Brain (organoid and tissue), 16 donors: ENCODE measurements at places on chromosomes 4 and X. TPM values are rescaled to one million over a fixed set of nuclear protein-coding genes. Genes with fewer than 3 reads are reported as not detected.

GRCh38 chrX:150364347-150365050 is 1.4 kb downstream of the MAMLD1 start:
- DNase-seq = peak; percentile 32

- peak; percentile 49 for DNase-seq
Observed at GRCh38 chrX:40423299-40423698, 157.5 kb upstream of the ATP6AP2 start.

- no peak for DNase-seq
Observed at GRCh38 chrX:20727447-20727846, 460.7 kb upstream of the RPS6KA3 start.

DNA sequence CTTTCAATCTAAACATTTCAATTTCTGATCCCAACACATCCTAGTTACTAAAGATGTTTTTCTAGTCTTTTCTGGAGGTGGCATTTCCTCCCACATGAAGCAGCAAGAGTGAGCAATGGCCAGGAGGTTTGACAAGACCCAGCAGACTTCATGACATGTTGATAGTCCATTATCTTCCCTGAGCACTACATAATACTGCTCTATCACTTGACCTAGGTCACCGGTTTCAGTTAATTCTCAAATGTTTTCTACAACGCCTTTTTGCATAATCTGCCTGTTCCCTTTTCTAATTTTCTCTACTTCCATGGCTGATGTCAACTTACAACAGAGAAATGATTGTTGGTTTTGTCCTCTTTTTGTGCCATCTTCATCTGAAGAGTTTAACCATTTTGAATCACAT is 62.0 kb upstream of the GPRIN3 start:
- DNase-seq = no peak

- peak; percentile 76 for DNase-seq
Observed at GRCh38 chr4:168917138-168917779, 92.8 kb downstream of the CBR4 start.

- DNase-seq = peak; percentile 33
Observed at GRCh38 chr4:139027776-139028175, 12.2 kb downstream of the NOCT start.

DNA sequence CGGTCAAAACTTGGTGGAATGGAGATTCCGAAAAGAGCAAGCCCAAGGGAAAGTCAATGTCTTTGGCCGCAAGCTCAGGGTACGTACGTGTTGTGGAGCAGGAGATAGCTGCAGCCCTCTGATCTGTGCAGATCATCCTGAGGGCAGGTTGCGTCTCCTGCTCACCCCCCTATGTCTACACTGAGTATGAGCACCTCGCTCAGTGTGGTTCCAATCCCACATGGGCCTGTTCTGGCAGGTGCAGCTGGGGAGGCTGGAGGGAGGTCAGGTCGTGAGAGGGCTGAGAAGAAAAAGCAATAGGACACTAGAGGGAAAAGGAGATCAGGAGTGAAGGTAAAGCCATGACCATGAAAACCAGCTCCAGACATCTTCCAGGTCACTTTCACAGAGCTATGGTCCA is 142.1 kb downstream of the DCTD start:
- no peak for DNase-seq

DNA sequence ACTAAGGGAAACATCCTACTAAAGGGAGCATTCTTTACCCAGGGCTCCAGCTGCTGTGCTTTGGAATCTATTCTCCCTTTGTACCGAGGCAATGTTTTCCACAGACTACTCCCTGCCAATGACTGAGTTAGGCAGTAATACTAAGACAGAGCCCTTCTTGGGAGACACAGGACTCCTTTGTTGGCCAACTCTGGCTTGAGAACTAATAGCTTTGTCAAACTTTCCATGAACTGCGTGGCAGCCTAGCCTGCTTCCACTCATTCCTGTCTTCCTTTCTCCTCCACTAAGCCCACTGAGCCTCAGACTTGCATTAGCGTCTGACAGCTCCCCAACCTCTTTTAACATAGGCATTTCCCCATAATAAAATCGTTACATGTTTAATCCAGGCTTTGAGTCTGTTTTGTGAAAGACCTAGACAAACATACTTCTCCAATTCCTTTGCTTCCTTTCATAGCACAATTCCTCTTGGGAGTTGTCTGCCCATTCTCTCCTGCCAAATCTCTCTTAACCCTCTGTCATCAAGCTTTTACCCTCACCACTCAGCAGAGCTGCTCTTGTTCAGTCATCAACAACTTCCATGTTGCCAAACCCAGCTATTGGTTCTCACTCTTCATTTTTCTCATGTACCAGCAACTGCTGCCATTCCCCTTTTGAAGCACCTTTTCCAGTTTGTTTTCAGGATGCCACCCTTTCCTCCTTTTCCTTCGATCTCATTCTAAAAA is 300.3 kb upstream of the IGFBP7 start:
- DNase-seq = peak; percentile 52

- DNase-seq = peak; percentile 76
Observed at GRCh38 chrX:118824173-118824730, 628 bp downstream of the ZCCHC12 start.

GRCh38 chr4:41994461-41994985 is 4.2 kb downstream of the SLC30A9 start:
- DNase-seq = no peak

- DNase-seq = no peak
Observed at GRCh38 chr4:173273941-173274340, 60.2 kb downstream of the HMGB2 start.

GRCh38 chr4:36046026-36046425 is 198.3 kb downstream of the ARAP2 start:
- no peak for DNase-seq

DNA sequence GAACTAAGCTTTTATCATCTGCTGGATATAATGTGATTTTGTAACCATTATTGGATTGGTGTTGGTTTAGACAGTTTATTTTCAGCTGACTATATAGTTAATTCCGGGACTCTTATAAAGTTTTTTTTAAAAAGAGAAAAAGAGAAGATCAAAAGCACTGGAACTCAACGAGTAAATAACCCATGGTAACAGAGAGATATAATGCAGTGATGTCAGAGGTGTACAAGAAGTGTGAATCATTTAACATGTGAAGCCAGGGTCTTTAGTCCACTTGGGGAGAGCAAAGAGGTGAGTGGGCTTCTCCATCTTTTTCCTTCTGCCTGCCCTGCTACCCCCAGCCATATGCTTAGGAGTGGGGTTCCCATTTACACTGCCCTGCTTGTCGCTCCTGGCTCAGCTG is 3.2 kb downstream of the TMEM165 start:
- DNase-seq = no peak

DNA sequence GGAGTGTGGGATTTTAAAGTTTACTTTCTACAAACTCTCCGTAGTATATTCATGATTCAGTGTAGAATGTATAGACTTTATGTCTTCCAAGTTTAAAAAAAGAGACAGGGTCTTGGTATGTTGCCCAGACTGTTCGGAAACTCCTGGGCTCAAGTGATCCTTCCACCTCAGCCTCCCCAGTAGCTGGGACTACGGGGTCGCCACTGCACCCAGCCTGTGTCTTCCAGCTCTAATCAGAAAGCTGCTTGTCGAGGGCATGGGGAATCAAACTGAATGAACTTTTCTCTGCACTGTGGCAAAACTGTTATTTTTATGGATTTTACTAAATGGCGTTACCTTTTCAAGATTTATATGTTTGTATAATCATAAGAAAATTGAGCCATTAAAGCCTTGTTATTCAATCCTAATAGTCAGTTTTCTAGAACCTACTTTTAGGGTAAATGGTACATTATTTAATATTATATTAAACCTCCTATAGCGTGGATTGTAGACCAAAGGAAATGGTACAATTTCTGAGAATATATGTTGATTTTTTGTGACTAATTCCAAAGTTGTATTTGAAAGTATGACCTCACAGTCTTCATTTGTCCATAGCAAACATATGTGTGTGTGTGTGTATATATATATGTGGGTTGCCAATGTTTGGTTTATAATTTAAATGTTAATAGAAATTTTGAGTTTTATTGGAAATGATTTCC is 1.1 kb downstream of the BLOC1S4 start:
- no peak for DNase-seq

- no peak for DNase-seq
Observed at GRCh38 chr4:68180849-68181526, 51.3 kb upstream of the TMPRSS11F start.

Gene NAP1L3
- polyA plus RNA-seq = 19.1 TPM

Gene FAM193A
- 21.6 TPM for polyA plus RNA-seq

Gene MID2
- 1.6 TPM for polyA plus RNA-seq

Gene DMRTC1B
- 10.4 TPM for polyA plus RNA-seq

Gene HPGD
- polyA plus RNA-seq = 0.61 TPM

Gene TLL1
- polyA plus RNA-seq = 0.29 TPM

Gene CORIN
- polyA plus RNA-seq = not detected

Gene ADGRG2
- 0.07 TPM for polyA plus RNA-seq

Gene MSX1
- 4.8 TPM for polyA plus RNA-seq

Gene MBNL3
- 17.2 TPM for polyA plus RNA-seq

Gene NWD2
- 0.20 TPM for polyA plus RNA-seq
